ENCODE measurements at places on chromosomes 4 and X.

DNA sequence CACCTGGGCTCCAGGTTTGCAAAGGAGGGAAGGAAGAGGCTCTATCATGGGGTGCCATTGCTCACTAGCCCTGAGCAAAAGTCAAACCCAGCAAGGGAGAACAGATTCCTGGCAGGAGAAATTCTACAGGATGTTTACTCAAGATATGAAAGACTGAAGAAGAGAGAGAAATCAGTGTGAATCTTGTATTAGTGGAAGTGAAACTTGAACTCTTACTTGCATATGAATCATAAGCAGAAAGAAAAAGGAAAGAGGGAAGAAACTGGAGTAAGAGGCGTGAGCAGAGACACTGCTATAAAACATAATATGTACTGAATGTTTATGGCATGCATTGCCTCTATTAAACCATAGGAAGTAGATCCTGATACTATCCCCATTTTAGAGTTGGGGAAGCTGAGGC is 60.9 kb downstream of the C4orf46 start:
- DNase-seq, result no peak

DNA sequence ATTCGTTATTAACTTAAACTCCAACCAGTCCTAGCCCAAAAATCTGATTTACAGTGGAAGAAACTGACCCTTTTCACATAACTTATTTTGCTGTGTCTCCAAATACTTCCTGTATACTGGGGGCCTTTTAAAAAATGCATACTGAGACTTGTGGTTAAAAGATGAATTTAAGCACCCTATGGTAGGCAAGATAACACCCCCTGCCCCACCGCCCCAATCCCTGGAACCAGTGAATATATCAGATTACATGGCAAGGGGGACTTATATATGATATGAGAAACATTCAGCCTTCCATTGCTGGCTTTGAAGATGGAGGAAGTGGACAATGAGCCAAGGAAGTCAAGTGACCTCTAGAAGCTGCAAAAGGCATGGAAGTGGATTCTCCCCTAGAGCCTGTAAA is 3.1 kb upstream of the CLCN3 start:
- DNase-seq, result no peak

- no peak for DNase-seq
These were observed 111.5 kb downstream of the DTHD1 start for GRCh38 chr4:36392916-36393315.

GRCh38 chr4:4803912-4804296 is 55.6 kb upstream of the MSX1 start:
- no peak for DNase-seq

GRCh38 chr4:4639370-4639769 is 97.5 kb upstream of the STX18 start:
- DNase-seq, result no peak

DNA sequence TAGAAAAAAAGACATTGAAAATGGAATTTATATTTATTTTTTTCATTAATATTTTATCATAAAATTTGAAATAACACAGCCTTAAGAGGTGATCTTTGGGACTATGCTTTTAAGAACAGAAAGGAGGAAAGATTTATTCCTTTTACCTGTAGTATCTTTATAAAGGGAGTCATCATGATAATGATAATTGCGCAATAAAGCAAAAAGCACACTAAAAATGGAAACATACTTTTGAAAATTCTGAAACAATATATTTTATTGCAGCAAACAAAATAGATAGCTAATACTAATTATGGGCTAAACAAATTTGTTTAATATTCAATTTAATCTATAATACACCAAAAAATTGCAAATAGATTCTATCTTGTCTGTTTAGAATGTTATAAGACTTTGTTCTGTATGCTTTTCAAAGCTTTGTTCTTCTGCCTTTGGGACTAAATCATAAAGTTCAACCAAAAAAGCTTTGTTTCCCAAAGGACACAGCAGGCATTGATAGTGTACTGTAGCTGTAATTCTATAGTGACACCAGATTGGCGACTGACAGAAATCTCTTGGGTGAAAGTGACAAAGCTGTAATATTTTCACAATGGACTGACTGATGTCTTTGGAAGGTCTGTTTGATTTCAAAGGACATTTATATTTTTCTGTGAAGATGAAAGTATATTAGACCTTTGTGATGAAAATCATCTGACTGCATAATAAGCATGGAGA is 2156.6 kb upstream of the TENM3 start:
- DNase-seq, result no peak

GRCh38 chr4:118918388-118918787 is 29.7 kb downstream of the SYNPO2 start:
- no peak for DNase-seq

DNA sequence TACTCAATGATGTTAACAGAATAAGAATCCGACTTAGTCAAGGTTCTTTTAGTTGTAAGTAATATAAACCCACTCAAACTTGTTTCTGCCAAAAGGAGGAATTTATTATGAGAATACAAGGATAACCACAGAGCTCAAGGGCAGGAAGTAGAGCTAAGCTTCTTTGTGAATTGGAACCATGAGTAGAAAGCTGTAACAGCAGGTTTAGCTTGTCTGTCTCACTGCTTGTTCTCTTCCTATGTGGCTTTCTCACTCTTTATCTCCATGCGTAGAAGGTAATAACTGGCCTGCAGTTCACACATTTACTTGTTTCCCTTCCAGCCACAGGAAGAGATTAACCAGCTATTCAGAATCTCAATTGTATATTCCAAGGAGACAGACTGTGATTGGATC is 378.3 kb downstream of the PPP1R2C start:
- DNase-seq, result no peak

DNA sequence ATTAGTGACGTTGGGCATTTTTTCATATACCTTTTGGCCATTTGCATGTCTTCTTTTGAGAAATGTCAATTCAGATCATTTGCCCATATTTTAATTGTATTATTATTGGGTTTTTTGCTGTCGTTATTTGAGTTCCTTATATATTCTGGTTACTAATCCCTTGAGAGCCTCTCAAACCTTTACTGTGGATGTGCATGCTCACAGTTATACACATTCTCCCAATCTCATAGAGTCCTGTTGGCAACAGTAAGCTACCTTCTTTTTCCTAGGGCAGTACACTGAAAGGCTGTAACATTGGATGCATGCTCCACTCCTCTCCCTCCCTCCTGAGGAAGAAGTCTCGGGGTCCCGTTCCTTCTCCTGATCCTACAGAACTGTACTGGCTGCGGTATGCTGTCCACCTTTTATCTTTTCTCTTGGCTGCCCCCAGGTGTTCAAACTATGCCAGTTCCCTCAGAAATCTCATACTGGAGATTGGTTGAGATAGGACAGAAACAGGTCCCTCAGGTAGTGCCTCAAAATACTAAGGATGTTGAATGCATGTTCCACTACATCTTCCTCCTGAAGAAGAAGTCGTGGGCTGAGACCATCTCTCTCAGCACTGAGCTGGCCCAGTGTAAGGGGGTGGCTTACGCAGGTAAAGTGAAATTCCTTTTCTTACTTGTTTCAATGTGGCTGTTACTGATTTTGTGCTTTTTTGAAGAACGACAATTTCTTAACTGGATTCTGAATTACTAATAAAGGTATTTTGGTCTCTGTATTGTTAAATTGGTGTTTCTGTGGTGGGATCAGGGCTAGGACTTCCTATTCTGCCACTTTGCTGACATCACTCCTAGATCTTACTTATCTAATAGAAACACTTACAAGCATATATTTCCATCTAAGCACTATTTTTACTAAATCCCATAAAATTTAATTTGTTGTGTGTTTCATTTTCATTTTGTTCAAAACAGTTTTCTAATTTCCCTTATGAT is 145.4 kb upstream of the HUWE1 start:
- DNase-seq, result peak; percentile 11

DNA sequence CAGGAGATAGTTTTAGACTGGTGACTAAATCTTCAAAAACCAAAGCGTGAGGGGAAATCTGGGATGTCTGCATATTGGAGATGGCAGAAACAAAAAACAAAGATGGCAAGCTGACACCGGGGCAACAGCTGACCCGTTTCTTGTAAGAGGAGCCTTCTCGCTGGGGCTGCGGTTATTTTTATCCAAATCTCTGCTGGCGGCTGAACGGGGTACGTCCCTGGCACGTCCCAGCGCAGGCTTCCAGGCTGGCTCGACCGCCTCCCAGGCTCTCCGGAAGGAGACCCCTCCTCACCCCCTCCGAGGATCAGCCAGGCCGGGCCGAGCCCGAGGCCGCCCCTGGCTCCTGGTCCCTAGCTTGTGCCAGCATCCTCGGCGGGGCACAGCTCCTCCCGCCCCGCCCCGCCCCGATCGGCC is 403 bp downstream of the SGCB start:
- no peak for DNase-seq

DNA sequence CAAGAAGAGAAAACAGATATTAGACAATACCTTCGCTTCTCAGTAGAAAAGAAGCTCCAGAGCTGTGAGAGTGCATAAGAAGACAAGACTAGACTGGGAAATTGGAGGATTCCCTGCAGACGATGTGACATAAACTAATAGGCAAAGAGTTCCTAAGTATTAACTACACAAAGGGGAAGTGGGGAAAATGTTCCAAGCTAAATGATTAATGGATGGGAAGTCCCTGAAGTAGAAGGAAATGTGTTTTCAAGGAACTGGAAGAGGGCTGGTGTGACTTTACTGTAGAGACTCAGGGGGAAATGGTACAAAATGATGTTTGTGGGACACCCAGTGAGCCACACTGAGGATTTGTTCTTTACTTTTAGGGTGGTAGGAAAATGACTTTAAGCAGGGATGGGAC is 69.7 kb upstream of the DCLK2 start:
- DNase-seq, result no peak

GRCh38 chrX:22165732-22166457 is 106.8 kb upstream of the CBLL2 start:
- no peak for DNase-seq

DNA sequence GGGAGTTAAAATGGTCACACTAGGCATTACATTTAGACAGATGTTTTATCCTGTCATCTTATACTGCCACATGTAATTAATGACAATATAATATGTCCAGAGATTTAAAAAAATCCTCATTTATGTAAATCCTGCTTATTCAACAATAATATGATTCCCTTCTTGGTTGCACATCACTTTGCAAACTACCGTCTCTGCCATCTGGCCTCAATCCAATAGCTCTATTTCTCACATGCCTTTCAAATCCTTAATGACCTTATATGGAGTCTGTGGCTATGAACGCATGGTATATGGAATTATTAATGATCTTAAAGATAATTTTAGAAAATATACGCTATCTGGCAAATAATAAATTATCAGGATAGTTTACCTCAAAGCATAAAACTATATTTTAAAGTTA is 144.5 kb downstream of the NPNT start:
- no peak for DNase-seq

- no peak for DNase-seq
These were observed 137.4 kb downstream of the DCLK2 start for GRCh38 chr4:150215601-150216000.

GRCh38 chrX:78314561-78314960 is 12.8 kb downstream of the CYSLTR1 start:
- DNase-seq, result no peak
